Cardiac ventricle fibroblast (primary cell): ENCODE measurements at places on chromosomes 3 and 15. TPM values are rescaled to one million over a fixed set of nuclear protein-coding genes. Genes with fewer than 3 reads are reported as not detected.

CCDC13 gene
- total RNA-seq = 1.4 and 2.0 TPM in 2 replicates

TF gene
- total RNA-seq = 0.10 and 0.12 TPM in 2 replicates

ALDH1L1 gene
- 93.4 and 96.4 TPM in 2 replicates for total RNA-seq

GHSR gene
- not detected in 2 replicates for total RNA-seq

KCNAB1 gene
- total RNA-seq = not detected in 2 replicates

SYNPR gene
- not detected in 2 replicates for total RNA-seq

RHCG gene
- total RNA-seq = not detected in 2 replicates

GOLGA6L24 gene
- not detected in 2 replicates for total RNA-seq

TEX55 gene
- total RNA-seq = not detected in 2 replicates

ILDR1 gene
- not detected in 2 replicates for total RNA-seq

ROPN1 gene
- not detected in 2 replicates for total RNA-seq

PSTPIP1 gene
- total RNA-seq = not detected in 2 replicates

MITF gene
- total RNA-seq = 3.0 and 6.0 TPM in 2 replicates

GRAMD2A gene
- 0.05 TPM in 1 of 2 replicates, not detected in the other for total RNA-seq

ACKR4 gene
- total RNA-seq = 0.29 and 0.81 TPM in 2 replicates

POPDC2 gene
- 3.8 TPM in 1 of 2 replicates, not detected in the other for total RNA-seq

FAM43A gene
- 34.6 and 35.0 TPM in 2 replicates for total RNA-seq

DNAJB8 gene
- total RNA-seq = not detected in 2 replicates

CYP8B1 gene
- total RNA-seq = not detected in 2 replicates

TCAIM gene
- 15.2 and 22.2 TPM in 2 replicates for total RNA-seq

GCHFR gene
- total RNA-seq = 5.8 and 10.8 TPM in 2 replicates

MELTF gene
- 41.9 and 42.7 TPM in 2 replicates for total RNA-seq

ROBO1 gene
- 38.6 and 42.6 TPM in 2 replicates for total RNA-seq

ASB14 gene
- total RNA-seq = not detected in 2 replicates

GHRL gene
- not detected in 2 replicates for total RNA-seq

DUSP7 gene
- total RNA-seq = 8.9 and 12.9 TPM in 2 replicates

RBP2 gene
- total RNA-seq = not detected in 2 replicates

CTDSPL gene
- total RNA-seq = 21.8 and 23.3 TPM in 2 replicates

MAP1A gene
- total RNA-seq = 22.8 and 24.6 TPM in 2 replicates

GXYLT2 gene
- total RNA-seq = 56.9 and 93.2 TPM in 2 replicates

SLC6A20 gene
- not detected in 2 replicates for total RNA-seq

C3orf85 gene
- total RNA-seq = not detected in 2 replicates

FAM81A gene
- total RNA-seq = 0.12 and 5.4 TPM in 2 replicates

AP3B2 gene
- 1.6 and 3.9 TPM in 2 replicates for total RNA-seq

EXD1 gene
- total RNA-seq = not detected in 2 replicates

CLDN16 gene
- not detected in 2 replicates for total RNA-seq

CDCP1 gene
- 0.78 and 0.81 TPM in 2 replicates for total RNA-seq

SEC61A1 gene
- 329 and 346 TPM in 2 replicates for total RNA-seq

NANOGP8 gene
- total RNA-seq = not detected in 2 replicates

IQCB1 gene
- 3.2 and 6.9 TPM in 2 replicates for total RNA-seq

VIPR1 gene
- 0.31 TPM in 1 of 2 replicates, not detected in the other for total RNA-seq

THAP10 gene
- total RNA-seq = 1.5 and 3.0 TPM in 2 replicates

PRICKLE2 gene
- total RNA-seq = 35.1 and 39.5 TPM in 2 replicates

ARHGAP31 gene
- total RNA-seq = 7.0 and 7.8 TPM in 2 replicates

SUSD5 gene
- total RNA-seq = 1.6 and 2.2 TPM in 2 replicates

GPR87 gene
- not detected in 2 replicates for total RNA-seq

CPLX3 gene
- not detected in 2 replicates for total RNA-seq

CYP1A1 gene
- not detected in 2 replicates for total RNA-seq

EPHA6 gene
- total RNA-seq = not detected in 2 replicates
